Activated CD4-positive, alpha-beta memory T cell treated with anti-CD3 and anti-CD28 coated beads, Interleukin-2, amount 10 ng/mL, durations not matched to agents 7 days and 5 days (primary cell): ENCODE measurements at places on chromosomes 12 and 14. TPM values are rescaled to one million over a fixed set of nuclear protein-coding genes. Genes with fewer than 3 reads are reported as not detected.
A peak's percentile ranks its signal among the peaks of the same experiment; 100 is the strongest.

MMP19 gene
- not detected for total RNA-seq

FAIM2 gene
- 0.95 TPM for total RNA-seq

ELK3 gene
- 46.3 TPM for total RNA-seq

RPL10L gene
- total RNA-seq, result not detected

ITPR2 gene
- 36.3 TPM for total RNA-seq

POTEG gene
- total RNA-seq, result not detected

CCDC197 gene
- not detected for total RNA-seq

SELPLG gene
- total RNA-seq, result 289 TPM

EFCAB11 gene
- 9.9 TPM for total RNA-seq

DHRS1 gene
- total RNA-seq, result 33.4 TPM

TAS2R13 gene
- total RNA-seq, result 0.25 TPM

- no peaks in the 10 kb centered on the region for H3K36me3 ChIP-seq
- peaks cover 6% of the 10 kb centered on the region for H3K27me3 ChIP-seq
- H3K4me3 ChIP-seq, result no peak within 1 kb of the TSS
- H3K27ac ChIP-seq, result no peak within 1 kb of the TSS
- no peak for DNase-seq
These were observed at the start of gene ASPG for GRCh38 chr14:104085032-104085888. ASPG (plus strand) TSS chr14:104085700; CDS start chr14:104085771, 71 bp downstream.

DNA sequence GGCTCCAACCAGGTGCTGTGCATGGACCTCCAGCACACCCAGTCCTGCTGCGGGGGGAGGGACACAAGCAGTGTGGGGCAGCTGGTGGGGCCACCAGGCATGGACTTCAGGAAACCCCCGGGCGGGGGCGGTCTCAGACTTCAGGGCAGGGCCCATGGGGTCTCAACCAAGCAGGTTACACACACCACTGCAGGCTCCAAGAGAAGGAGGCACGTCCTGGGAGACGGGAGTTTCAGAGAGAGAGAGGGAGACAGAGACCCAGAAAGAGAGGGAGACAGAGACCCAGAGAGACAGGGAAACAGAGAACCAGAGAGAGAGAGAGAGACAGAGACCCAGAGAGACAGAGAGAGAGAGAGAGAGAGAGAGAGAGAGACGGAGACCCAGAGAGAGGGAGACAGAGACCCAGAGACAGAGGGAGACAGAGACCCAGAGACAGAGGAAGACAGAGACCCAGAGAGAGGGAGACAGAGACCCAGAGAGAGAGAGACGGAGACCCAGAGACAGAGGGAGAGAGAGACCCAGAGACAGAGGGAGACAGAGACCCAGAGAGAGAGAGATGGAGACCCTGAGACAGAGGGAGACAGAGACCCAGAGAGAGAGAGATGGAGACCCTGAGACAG, 128.9 kb downstream of the NCOR2 start:
- peaks cover 13% of the 10 kb centered on the region for H3K36me3 ChIP-seq
- H3K4me1 ChIP-seq, result no peaks in the 10 kb centered on the region
- no peaks in the 10 kb centered on the region for H3K27me3 ChIP-seq

DNA sequence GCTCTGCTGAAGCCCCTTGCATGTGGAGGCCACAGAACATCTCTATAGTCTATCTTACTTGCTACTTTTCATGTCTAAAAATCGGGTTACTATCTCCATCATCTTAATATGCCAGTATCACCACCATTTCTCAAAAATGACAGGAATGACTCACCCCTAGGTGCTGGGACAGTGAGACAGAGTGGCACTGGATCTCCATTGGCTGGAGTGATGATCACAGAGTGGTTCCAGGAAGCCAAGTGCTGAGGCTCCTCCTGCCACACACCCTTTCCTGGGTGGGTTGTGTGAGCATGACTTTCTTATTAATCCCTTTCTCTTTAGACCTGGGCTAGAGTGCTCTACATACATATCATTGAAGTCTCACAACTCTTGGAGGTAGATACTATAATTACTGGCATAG, 3.3 kb upstream of the ASCL1 start:
- DNase-seq, result peak; percentile 44
- no peak overlapping the region for H3K4me3 ChIP-seq
- H3K36me3 ChIP-seq, result peaks cover 4% of the 10 kb centered on the region

DNA sequence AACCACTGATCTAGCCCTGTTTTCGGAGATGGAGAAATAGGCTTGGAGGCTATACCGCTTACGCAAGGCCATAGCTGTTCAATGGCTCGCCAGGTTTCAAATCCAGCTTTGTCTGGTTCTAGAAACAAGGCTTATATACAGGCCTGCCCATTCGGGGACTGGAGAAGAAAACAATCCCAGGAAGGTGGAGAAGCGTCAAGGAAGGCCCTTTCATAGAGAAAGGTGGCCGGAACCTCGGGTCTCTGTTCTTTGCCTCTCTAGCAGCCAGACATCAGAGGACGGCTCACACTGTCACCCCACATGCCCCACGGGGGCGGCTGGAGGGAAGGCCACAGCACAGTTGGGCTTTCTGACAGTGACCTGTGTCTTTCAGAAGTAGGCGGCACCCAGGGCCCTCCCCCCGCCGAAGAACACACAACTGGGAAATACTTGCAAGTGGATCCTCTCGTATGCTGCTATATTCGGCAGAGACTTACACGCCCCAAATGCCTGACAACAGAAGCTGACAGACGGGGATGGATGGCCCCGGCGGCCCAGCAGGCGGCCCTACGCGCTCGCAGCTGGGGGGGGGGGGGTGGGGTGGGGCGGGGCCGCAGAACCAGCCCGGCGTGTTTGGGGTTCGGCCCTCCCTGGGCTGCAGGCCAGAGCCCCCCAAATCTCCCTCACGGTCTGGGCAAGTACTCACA, 4.5 kb upstream of the SETD1B start:
- peak; percentile 64 for DNase-seq
- peaks cover 44% of the 10 kb centered on the region for H3K36me3 ChIP-seq
- H3K4me3 ChIP-seq, result peak overlapping the region; percentile 84

GRCh38 chr14:57851354-57851753, 14.5 kb downstream of the SLC35F4 start:
- no peak overlapping the region for H3K27ac ChIP-seq
- no peak overlapping the region for H3K4me3 ChIP-seq
- no peaks in the 10 kb centered on the region for H3K36me3 ChIP-seq
- no peak for DNase-seq

- no peak overlapping the region for H3K4me3 ChIP-seq
- H3K4me1 ChIP-seq, result peaks cover 25% of the 10 kb centered on the region
- H3K27me3 ChIP-seq, result peaks cover 19% of the 10 kb centered on the region
These were observed 18.8 kb downstream of the SLC24A4 start for GRCh38 chr14:92341791-92342190.

- H3K36me3 ChIP-seq, result no peaks in the 10 kb centered on the region
- H3K4me3 ChIP-seq, result no peak overlapping the region
- peaks cover 14% of the 10 kb centered on the region for H3K4me1 ChIP-seq
- no peak for DNase-seq
These were observed 561.5 kb downstream of the TMEM121 start for GRCh38 chr14:106087837-106088236.

- peaks cover 11% of the 10 kb centered on the region for H3K27me3 ChIP-seq
- DNase-seq, result peak; percentile 12
- no peak overlapping the region for H3K4me3 ChIP-seq
- H3K4me1 ChIP-seq, result peaks cover 19% of the 10 kb centered on the region
These were observed 1.0 kb downstream of the CACNA2D4 start for GRCh38 chr12:1917172-1918070.

- H3K27me3 ChIP-seq, result no peaks in the 10 kb centered on the region
- H3K4me3 ChIP-seq, result no peak overlapping the region
- no peak overlapping the region for H3K27ac ChIP-seq
- no peaks in the 10 kb centered on the region for H3K36me3 ChIP-seq
- no peak for DNase-seq
These were observed 878.7 kb downstream of the DIO2 start for GRCh38 chr14:79332504-79333197.

DNA sequence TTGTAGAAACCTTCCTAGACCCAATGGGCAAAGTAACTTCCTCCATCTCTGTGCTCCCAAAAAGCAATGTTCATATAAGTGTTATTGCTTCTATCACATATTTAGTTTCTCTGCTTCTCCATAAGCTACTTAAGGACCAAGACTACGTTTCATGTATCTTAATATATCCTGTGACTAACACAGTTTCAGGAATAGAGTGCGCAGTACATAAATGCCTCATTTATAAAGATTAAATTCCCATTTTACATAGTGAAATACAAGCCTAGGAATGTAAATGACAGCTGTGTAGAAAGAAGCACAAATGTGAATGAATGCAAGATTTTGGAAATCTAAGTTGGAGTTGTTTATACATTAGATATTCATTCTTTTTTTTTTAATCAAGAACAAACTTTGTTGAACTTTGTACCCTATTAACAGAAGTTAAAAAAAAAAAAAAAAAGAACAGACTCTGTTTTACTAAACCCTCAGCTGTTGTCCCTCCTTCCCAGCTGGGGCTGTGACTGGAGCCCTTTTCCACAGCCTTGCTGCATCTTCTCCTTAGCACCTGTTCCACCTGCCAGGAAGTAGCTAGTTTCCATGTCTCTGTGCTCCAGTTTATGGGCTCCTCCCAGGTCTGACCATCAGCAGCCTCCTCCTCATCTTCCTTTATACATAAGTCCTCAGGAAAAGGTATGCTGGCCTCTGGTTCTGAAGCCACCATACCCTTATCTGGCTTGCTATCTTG, 7.0 kb upstream of the METTL17 start:
- H3K36me3 ChIP-seq, result no peaks in the 10 kb centered on the region
- no peak for DNase-seq
- H3K4me1 ChIP-seq, result peaks cover 9% of the 10 kb centered on the region
- peaks cover 13% of the 10 kb centered on the region for H3K27me3 ChIP-seq
- no peak overlapping the region for H3K27ac ChIP-seq

GRCh38 chr12:95253386-95253785, 35.8 kb downstream of the VEZT start:
- no peak for DNase-seq
- H3K4me3 ChIP-seq, result no peak overlapping the region
- H3K36me3 ChIP-seq, result peaks cover 33% of the 10 kb centered on the region
- no peaks in the 10 kb centered on the region for H3K27me3 ChIP-seq
- H3K4me1 ChIP-seq, result no peaks in the 10 kb centered on the region
- H3K27ac ChIP-seq, result no peak overlapping the region

DNA sequence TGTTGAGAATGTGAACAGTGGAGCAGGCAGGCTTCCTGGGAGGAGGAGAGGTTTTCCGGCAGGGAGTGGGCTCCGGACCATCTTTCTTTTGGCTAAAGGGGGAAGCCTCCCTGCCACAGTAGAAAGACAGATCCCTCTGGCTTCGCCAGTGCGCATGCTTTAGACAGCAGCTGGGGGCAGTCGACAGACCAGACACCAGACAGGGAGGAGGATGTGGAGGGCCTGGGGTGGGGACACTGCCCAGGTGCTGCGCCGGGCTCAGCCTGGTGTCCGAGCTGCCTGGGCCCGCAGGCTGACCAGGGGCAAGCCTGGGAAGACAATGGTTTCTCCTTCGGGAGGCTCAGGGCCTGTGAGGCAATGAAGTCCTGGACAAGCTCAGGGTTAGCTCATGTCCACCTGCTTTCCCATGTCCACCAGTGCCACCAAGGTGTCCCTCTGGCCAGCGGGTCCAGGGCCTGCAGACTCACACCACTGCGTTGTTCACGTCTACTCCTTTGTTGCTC, 67.3 kb downstream of the PRIMA1 start:
- H3K27me3 ChIP-seq, result no peaks in the 10 kb centered on the region
- no peak overlapping the region for H3K4me3 ChIP-seq
- H3K36me3 ChIP-seq, result no peaks in the 10 kb centered on the region
- no peak for DNase-seq
- no peak overlapping the region for H3K27ac ChIP-seq
- H3K4me1 ChIP-seq, result no peaks in the 10 kb centered on the region

- no peaks in the 10 kb centered on the region for H3K36me3 ChIP-seq
- no peaks in the 10 kb centered on the region for H3K4me1 ChIP-seq
- DNase-seq, result no peak
- H3K4me3 ChIP-seq, result no peak overlapping the region
- H3K27me3 ChIP-seq, result no peaks in the 10 kb centered on the region
These were observed 1282.2 kb upstream of the USP15 start for GRCh38 chr12:60977966-60978365.

DNA sequence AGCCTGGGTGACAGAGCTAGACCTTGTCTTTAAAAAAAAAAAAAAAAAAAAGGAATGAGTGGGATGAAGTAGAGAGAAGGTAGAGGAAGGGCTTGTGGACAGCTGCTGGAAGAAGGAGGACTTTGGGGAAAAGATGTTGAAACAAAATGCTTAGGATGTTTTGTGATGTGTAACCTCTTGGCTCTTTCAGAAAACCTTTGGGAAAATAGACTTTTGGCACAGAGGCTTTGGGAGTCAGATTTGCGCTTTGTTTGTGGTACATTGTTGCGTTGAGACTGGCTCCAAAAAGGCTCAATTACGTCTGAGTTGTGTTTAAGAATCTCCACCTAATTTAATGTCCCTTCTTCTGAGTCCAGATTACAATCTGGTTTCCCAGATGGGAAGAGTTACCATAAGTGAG, 32.9 kb upstream of the SPTLC2 start:
- H3K36me3 ChIP-seq, result no peaks in the 10 kb centered on the region
- no peaks in the 10 kb centered on the region for H3K27me3 ChIP-seq
- H3K4me3 ChIP-seq, result no peak overlapping the region
- H3K27ac ChIP-seq, result no peak overlapping the region
- H3K4me1 ChIP-seq, result peaks cover 7% of the 10 kb centered on the region

GRCh38 chr12:127731657-127732056, 535.3 kb upstream of the TMEM132C start:
- H3K27ac ChIP-seq, result no peak overlapping the region
- no peaks in the 10 kb centered on the region for H3K4me1 ChIP-seq
- no peak overlapping the region for H3K4me3 ChIP-seq
- no peaks in the 10 kb centered on the region for H3K27me3 ChIP-seq

DNA sequence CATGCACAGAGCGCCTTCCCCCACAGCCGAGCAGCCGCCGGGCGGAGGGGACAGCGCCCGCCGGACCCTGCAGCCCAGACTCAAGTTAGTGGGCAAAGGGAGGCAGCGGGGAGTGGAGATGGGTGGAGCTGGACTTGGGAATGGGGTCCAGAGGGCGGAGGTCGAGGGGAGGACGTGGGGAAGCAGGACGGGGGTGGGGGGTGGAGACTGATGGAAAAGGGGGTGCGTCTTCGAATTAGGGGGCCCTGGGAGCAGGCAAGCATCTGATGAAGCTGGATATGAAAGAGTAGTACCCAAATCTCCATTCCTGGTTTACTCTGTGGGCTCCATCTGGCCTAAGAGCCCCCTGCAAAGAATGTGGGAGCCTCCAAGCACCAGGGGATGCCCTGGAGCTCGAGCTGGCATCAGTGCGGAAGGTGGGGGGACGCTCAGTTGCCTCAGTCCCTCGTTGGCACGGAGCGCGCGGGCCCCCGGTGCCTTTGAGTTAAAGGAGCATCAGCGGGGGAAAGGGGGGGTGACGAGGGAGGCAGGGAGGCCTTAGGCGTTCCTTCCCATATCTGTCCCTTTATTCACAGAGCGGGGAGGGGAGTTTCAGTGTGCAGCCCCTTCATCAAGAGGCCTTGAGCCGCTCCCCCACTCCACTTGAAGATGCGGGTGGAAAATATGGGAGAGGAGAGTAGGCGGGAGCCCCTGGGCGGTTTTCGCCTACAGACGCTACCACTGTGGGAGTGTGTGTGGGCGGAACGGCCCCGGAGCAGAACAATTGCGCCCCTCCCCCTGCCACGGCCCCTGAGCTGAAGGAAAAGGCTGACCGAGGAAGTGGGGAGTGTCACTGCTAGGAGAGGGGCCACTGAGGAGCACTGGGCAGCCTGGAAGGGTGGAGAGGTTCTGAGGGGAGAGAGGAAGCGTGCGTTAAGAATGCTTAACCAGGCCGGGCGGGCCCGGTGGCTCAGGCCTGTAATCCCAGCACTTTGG, 644 bp downstream of the NAB2 start:
- no peak overlapping the region for H3K27ac ChIP-seq
- peaks cover 17% of the 10 kb centered on the region for H3K36me3 ChIP-seq
- H3K4me1 ChIP-seq, result peaks cover 68% of the 10 kb centered on the region
- H3K4me3 ChIP-seq, result peak overlapping the region; percentile 81
- DNase-seq, result peak; percentile 45
